ENCODE measurements at places on chromosomes 12 and 14.

DNA sequence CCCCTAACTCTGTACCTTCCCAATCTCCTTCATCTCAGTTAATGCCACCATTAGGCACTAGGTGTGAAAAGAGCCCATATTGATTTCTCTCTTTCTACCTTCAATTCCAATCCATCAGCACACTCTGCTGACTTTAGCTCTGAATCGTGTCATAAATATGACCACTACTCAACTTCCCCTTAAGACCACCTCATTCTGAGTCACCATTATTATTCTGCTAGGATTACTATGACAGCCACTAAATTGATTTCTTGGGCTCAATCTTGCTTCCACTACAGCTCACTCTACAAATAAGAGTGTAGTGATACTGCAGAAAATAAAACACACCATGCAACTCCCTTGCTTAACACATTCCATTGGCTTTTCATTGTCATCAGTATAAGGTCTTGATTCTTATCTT, 1449.0 kb upstream of the FLRT2 start:
- no peak for DNase-seq

DNA sequence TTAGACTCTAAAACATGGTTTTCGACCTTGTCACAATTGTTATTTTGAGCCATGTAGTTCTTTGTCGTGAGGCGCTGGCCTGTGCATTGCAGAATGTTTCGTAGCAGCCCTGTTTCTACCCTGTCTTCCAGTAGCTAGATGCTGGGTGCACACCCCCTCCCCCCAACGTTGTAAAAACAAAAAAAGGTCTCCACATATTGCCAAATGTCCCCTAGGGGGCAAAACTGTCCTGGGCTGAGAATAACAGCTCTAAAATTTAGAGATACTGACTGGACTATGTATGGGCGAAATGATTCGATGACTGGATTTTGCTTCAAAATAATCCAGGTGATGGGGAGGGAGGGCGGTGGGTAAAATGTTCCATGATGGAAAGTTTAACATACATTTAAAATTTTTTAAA, 126.1 kb upstream of the FUT8 start:
- no peak for DNase-seq

DNA sequence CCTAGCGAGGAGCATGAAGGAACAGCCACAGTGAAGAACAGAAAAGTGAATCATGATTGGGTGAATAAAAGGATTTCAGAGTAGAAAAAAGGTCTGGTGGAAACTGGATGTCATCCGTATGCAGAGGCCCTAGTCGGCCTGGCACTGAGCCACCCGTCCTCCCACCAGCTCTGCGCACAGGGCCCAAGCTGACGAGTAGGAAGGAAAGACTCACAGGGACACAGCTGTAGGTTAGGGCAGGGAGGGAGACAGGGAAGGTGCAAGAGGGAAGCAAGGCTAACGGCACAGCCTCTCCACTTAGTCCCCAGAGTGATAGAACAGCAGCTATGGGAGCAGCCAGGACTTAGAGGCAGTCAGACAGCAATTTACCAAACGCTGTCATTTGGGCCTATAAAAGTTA, 112.6 kb downstream of the KCNK10 start:
- no peak for DNase-seq

DNA sequence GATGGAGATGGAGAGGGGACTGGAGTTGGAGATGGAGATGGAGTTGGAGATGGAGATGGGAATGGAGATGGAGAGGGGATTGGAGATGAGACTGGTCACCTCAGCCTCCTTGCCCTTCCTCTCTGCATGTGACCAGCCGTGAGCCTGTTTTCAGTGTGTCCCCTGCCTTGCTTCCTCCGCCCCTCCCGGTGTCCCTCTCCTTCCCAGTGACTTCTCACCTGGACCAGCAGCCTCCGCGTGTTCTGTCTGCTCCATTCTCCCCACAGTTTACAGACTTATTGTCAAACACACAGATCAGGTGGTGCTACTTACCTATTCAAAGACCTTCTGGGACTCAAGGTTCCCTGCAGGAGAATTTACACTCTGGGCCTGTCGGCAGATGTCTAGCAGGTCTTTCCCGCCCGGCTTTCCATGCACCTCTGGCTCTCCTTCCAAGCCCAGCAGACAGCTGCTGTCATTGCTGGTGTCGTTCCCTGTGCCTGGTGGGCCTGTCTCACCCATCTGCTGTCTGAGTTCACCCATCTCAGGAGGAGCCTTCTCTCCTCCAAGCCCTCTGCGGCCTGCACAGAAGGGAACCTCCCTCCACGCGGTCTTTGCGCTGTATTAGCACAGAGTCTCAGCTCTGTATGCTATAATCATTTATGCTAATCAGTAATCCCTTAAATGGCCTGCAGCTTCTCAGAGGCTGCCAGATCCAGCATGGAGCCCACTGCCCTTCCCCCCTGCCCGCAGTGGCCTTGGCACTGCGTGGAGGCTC, 62.1 kb downstream of the ADGRD1 start:
- DNase-seq = no peak

- no peak for DNase-seq
These were observed 4.1 kb downstream of the BDKRB2 start for GRCh38 chr14:96208739-96209138.

GRCh38 chr12:22126758-22127157, 80.7 kb downstream of the CMAS start:
- no peak for DNase-seq

DNA sequence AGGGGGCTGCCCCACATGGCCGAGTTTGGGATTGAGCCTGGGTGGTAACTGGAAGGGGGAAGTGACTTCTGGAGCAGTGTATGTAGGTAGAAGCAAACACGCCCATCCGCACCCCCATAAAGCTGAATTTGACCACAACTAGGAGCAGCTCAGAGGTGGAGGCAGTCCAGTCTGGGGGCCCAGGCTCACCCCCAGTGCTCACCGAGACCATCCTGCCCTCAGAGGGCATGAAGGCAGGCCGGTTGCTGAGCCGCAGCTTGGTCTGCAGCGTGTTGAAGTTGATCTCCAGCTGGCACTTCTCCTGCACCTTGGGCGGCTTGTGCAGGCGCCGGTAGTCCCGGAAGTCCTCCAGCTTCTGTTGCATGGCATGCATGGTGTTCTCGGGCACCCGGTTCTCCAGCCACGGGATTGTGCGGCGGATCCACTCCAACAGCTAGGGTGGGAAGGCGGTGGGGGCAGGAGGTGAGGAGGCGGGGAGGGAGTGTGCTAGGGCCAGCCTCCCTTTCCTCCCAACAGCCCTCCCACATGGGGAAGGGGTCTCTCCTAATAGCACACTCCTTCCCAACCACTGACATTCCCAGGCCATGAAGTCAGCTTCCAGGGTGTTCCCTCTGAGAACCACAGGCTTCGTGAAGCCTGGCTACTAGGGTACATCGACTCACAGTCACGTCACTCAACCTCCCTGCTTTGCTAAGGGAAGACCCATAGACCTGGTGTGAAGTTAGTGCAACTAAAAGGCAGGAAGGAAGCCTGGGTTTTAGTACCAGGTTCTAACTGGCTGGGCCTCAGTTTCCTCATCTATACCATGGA, 87.0 kb downstream of the ACTN1 start:
- no peak for DNase-seq

DNA sequence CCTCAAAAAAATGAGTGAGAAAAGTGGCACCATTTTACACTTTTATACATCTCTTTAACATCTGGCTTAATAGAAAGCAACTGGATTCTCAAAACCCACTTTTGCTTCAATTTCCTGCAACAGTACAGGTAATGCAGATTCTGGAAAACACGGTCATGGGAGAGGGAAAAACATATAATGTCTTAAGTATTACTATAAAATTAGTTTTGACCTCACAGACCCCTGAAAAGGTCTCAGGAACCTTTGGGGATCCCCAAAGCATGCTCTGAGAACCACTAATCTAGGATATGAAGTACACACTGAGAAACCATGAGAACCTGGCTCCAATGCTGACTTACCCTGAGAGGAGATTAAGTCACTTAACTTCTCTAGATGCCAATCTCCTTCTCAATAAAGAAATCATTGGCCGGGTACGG, 64.7 kb downstream of the PPP2R5E start:
- DNase-seq = no peak

- peak; percentile 51 for DNase-seq
These were observed 56.0 kb downstream of the PLEKHG3 start for GRCh38 chr14:64760146-64760755.

GRCh38 chr14:54353694-54354093, 43.1 kb upstream of the CDKN3 start:
- DNase-seq = no peak

- peak; percentile 18 for DNase-seq
These were observed at the start of gene RBMS2 for GRCh38 chr12:56521590-56522371. Gene RBMS2 (plus strand): TSS chr12:56521820. CDS start chr12:56522024, 204 bp downstream.

- no peak for DNase-seq
These were observed 83.6 kb downstream of the CCDC92 start for GRCh38 chr12:123888989-123889388.

GRCh38 chr14:52873065-52873464, 77.8 kb downstream of the FERMT2 start:
- DNase-seq = no peak

GRCh38 chr14:80954687-80955299, 628 bp upstream of the TSHR start:
- DNase-seq = peak; percentile 69

DNA sequence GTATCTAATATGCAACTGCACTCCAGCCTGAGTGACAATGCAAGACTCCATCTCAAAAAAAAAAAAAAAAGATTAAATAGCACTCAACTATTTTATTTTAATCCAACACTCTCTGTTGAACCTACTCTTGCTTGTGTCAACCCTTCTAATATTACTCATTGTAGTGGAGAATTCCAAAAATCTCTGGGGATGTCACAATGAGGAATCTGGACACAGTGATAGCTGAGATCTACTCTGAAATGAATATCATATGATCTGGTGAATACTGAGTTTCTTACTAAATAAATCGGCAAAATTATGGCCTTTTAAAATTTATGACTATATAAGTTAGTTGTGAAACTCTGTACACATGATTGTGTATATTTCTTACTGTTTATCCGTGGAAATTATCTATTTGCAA, 418.2 kb downstream of the BCAT1 start:
- no peak for DNase-seq

DNA sequence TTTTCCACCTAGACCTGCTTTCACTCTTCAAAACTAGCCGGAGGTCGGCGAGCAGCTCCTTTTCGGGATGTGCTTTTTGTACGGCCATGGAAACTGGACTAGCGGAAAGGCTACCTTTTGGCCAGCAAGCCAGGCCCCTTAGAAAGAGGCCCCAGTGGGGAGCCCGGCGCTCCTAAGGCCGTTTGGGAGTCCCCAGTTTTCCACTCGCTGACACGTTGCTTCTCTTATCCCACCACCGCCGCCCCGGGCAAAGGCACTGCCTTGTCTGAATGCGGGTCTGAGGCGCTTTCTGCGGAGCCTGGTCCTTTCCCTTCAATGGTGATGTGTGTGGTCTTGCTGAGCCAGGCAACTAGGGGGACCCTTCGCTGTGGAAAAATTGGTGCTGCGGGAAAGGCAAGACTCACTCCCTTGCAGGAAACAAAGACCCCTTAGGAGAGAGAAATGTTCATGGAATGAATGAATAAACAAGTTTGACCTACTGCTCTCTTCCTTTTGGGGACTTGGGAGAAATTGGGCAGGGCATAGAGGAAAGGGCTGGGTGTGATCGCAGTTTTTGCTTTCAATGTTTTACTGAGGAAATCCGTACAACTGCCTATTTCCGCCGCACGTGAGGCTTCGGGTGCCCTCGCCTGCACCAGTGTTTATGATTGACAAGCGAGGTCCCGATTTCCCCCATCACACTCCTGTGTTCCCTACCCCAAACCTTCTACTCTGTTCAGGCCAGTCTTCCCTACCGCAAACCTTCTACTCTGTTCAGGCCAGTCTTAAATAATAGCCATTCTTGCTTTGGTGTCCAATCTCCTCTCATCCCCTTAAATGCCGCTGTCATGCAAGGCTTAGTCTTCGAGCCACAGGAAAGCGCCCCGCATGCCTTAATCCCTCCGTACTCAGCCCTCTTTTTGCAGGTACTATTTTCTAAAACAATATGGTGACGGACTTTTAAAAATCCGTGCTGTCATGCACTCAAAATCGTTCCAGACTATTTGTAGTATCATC, 1.0 kb upstream of the SLC38A2 start:
- DNase-seq = no peak

DNA sequence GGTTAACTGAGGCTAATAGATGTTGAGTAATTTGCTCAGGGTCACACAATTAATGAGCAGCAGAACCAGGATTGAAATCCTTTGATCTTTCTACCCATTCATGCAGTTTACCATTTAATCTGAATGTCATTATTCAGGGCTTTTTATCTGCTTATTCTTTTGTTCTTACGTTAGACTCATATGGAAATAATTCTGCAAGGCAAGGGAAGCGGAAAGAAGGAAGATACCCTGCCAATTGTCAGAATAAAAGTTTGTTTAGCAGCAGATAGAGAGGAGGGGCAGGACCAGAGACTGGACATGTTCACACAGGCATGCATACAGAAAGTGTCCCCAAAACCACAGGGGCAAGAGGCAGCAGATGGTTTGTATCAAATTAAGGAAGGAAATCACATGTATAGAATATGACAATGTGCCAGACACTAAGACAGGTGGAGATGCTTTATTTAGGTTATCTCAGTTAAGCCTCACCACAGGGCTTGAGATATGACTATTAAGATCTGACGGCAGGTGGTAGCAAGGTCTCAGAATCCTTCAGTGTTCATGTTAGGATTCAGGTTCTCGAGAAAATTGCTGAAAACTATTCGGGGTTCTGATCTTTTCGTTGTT, 29.8 kb downstream of the BRMS1L start:
- no peak for DNase-seq

GRCh38 chr14:54929556-54929955, 26.9 kb upstream of the GCH1 start:
- DNase-seq = no peak

DNA sequence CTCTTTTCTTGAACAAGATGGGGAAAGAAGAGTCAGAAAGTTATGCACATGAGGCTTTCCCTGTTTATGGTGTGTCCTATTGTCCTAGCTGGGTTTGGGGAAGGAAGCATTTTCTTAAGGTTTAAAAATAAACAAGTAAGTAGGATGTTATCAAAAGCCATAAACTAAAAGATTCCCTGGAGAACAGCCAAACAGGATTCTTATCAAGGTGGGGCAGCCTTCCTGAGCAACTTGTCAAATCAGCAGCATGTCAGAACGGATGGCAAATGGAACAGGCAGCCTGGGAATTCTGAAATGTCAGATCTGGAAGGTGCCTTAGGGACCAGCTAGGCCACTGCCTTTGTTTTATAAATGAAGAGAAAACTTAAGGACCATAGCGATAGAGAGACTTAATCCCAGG, 152.2 kb upstream of the RGS6 start:
- DNase-seq = no peak

DNA sequence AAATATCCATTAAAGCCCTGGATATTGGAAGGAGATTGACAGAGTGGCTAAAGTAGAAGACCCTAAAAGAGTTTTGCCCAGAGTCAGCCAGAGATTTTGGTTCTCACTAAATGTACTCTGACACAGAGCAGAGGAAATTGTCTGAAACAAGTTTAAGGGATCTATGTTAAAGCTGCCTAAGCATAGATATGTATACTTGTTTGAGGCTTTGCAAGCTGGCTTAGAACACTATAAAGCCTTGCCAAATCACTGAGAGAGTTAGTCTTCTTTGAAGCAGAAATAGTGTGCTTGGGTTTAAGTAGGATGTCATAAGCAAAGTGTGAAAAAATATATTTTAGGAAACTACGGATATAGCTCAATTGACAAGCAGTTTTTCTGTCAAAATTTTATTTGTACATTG, 653.5 kb downstream of the FSCB start:
- no peak for DNase-seq

GRCh38 chr12:121085069-121085468, 46.0 kb upstream of the OASL start:
- no peak for DNase-seq

GRCh38 chr14:81408595-81408994, 8.5 kb upstream of the STON2 start:
- no peak for DNase-seq
